ENCODE measurements at places on chromosomes 11 and 22.
A peak's percentile ranks its signal among the peaks of the same experiment; 100 is the strongest.

DNA sequence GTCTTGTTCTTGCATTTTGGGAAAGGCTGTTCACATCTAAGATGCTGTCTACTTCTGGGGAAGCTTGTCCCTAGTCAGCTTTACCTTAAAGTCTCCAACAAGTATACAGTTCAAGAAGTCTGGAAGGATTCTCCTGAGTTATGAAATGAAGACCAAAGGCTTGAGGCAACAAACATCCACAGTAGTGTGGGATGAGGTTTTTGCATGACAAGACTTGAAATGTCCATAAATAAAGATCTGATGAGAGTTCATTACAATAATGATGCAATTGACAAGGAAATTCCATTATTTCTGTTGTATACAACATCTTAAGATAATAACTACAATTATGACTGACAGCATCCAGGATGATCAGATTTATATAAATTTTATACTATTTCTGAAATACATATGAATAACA, 21.3 kb upstream of the KDM4E start:
- DNase-seq: no peak

DNA sequence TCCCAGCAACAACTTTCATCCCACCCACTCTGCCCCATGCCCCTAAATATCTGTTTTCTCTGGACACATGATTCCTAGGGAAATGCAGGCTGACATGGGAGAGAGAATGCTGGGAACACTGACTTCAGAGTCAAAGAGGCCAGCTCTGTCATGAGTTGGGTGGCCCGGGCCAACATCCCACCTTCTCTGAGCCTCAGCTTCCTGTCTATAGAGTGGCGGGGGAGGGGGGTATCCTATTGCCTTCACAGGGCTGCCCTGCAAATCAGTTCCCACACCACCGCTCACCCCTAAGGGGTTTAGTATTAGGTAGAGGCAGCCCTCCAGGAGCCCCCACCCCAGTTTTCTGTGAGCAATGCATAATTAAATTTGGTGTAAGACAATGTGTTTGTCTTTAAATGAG, 175.0 kb upstream of the NCAM1 start:
- no peak for DNase-seq

GRCh38 chr22:41075946-41076345, 16.4 kb upstream of the EP300 start:
- no peak for DNase-seq

GRCh38 chr11:129790106-129790505, 25.5 kb upstream of the TMEM45B start:
- no peak for DNase-seq

GRCh38 chr22:43230971-43231723, 44.2 kb upstream of the TTLL12 start:
- DNase-seq: no peak

- no peak for DNase-seq
Observed at GRCh38 chr11:78248903-78249302, 60.2 kb downstream of the USP35 start.

- no peak for DNase-seq
Observed at GRCh38 chr11:72075109-72075508, 5.2 kb downstream of the NUMA1 start.

GRCh38 chr11:61617515-61617914, 36.6 kb upstream of the SYT7 start:
- DNase-seq: no peak

GRCh38 chr22:47207387-47207786, 444.9 kb downstream of the TBC1D22A start:
- no peak for DNase-seq

DNA sequence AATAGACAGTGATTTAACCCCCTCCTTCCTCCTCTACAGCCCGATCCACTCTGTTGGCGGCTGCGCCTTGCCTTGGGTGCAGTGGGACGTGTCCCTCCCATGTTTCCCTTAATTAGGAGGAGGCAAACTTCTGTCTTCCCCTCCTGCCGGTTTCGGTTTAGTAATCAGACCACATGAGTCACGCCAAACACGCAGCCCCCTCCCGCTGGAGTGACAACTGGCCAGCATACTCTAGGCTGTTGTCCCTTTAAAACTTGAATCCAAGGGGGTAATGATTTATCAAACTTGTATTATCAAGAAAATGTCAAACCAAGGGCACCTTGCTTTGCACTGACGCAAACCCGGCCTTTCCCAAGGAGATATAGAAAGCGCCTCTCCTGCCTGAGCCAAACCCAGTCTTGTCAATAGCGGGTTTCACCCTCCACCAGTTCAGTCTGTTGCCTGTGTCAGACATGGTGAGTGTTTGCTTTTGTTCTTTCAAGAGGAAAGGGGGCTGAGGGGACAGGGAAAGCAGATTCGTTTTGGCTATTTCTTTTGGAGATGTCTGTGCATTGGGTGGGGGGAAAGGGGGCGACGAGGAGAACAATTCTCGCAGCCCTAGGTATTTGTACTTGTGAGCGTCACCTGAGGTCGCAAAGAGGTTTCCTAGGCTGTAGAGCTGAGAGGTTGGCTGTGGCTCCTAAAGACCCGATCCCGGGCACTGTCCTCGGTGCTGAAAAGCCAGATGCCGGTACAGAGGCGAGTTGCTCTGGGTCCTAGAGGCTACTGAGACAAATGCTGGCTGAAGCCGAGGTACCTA, at the start of gene SLC6A5:
Gene SLC6A5, plus strand, starts transcription at position 388 of the 799 bp plus-strand sequence. Its CDS starts 65 bp downstream, at position 453.
- no peak for DNase-seq

DNA sequence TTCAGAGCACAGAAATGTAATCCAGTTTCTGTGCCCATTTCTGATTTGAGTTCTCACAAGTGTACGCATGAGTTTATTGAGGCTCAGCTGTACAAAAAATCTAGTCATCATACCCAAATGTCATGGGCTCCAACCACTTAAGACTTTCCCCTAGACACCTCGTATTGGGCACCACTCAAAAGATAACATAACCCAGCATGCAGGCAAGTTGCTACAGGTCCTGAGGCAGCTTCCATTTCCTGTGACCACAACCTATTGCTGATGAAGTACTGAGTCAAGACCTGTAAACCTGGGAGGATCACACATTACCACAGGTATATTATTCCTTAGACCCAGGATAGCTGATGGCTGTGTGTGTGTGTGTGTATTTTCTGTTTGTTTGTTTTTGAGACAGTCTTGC, 95.2 kb downstream of the MRTFA start:
- no peak for DNase-seq

DNA sequence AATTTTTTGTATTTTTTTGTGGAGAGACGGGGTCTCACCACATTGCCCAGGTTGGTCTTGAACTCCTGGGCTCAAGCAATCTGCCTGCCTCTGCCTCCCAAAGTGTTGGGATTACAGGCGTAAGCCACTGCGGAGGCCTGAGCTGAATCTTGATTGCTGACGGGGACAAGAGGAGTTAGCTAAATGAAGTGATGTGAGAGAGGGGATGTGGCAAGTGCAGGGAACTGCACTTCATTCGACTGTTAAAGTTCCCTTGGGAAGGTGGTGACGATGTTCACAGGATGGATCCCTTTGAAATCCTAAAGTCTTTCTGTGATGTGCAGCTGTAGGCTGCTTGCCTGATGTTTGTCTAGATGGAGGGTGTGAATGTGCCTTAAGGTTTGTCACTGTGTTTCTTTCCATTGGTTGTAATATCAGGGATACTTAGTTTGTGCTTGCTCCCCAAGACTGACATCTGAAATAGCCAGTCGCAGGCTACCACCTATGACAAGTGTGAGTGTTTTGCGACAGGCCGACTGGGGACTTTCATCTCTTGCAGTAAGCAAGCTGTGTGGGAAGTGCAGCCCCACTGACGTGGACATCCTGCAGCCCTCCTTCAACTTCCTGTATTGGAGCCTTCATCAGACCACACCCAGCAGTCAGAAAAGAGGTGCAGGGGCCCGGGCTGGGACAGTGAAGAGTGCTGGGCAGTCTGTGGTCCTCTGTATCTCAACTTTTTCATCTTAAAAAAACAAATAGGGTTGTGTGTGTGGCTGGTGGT, 19.6 kb upstream of the CCDC134 start:
- DNase-seq: no peak

GRCh38 chr11:29351301-29351873, 665.4 kb downstream of the KCNA4 start:
- no peak for DNase-seq

- DNase-seq: no peak
Observed at GRCh38 chr22:43535741-43536140, 123.9 kb downstream of the MPPED1 start.

DNA sequence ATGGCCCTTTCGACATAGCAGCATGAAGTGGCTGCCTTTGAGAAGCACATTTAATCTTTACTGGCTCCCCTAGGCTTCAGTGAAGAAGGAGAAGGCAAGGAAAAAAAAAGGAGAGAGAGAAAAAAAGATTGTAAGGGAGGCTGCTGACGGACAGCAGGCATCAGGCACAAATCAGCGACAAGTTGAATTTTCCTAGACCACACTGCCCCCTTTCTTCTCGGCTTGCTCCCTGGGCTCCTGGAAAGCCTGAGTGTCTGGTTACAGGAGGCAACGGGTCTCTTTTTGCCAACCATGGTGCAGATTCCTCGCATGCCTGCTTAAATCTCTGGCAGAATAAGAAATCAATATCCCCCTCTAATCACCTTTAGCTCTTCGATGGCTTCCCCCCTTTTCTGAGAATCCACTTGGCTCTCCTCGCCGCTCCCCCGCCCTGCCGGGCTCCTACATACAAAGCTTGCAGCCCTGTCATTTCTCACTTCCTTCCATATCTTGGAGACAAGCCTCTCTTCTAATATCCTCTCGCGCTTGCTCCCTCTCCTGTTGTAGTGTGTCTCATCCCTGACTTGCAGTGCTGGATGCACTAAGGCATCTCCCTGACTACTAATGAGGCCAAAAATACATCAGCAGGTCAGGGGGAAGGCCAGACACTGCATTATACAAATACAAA, 14.3 kb downstream of the BLID start:
- peak; percentile 86 for DNase-seq

DNA sequence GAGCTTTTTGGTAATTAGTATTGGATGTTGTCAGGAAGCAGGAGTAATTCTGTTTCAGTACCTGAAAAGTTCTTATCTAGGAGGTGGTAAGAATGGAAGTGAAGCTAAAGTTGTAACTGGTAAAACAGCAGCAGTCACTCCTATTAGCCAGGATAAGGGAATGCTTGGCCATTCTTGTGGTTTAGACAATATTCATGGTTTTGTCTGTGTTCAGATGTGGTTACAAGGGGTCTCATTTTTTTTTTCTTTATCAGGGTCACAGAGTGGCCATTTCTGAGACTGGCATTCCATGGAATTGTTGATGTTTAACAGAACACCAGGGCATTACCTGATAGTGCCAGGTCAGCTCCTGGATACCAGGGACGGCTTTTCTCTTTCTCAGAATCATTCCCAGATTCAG, 23.8 kb downstream of the TAF1D start:
- no peak for DNase-seq

- no peak for DNase-seq
Observed at GRCh38 chr11:78190374-78190773, 1.7 kb downstream of the USP35 start.

DNA sequence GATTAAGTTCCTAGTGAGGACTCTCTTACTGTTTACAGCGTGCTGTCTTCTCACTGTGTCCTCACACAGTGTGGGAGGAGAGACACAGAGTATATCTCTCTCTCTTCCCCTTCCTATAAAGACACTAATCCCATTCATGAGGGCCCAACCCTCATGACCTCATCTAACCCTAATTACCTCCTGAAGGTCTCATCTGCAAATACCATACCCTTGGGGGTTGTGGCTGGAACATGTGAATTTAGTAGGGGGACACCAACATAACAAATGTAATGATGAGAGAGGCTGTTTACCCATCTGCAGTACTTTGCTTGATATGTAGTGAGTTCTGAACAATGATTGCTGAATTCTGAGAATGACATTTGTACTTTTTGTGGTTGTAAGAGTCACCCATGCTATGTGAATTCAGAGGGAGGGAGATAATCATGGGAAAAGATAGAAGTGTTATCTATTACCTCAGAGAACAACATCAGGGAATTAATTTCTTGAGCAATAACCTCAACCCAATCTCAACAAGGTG, 4.9 kb upstream of the OR52W1 start:
- no peak for DNase-seq

DNA sequence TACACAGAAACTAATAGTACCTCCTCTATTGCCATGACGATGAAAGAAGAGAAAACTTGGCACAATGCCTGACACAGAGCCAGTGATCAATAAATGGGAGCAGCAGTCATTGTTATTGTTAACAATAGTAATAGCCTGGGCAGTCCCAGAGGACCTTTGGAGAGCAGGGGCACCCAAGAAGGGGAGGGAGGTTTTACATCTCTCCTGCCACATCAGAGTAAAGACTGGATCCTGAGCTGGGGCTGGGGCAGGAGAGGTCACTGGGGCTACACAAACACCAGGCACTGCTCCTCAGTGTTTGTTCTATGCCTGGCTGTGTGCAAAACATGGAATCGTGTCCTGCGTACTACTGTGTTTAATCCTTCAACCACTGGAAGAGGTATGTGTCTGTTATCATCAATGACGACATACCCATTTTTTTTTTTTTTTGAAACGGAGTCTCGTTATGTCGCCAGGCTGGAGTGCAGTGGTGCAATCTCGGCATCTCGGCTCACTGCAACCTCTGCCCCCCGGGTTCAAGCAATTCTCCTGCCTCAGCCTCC, 25.0 kb upstream of the CREB3L1 start:
- DNase-seq: no peak

GRCh38 chr11:563812-564578, 3.2 kb downstream of the RASSF7 start:
- DNase-seq: no peak

Data from C1 segment of cervical spinal cord (tissue), 14 donors.